GM19239 (cell line): ENCODE measurements at places on chromosomes 16 and 17.
A peak's percentile ranks its signal among the peaks of the same experiment; 100 is the strongest.

DNA sequence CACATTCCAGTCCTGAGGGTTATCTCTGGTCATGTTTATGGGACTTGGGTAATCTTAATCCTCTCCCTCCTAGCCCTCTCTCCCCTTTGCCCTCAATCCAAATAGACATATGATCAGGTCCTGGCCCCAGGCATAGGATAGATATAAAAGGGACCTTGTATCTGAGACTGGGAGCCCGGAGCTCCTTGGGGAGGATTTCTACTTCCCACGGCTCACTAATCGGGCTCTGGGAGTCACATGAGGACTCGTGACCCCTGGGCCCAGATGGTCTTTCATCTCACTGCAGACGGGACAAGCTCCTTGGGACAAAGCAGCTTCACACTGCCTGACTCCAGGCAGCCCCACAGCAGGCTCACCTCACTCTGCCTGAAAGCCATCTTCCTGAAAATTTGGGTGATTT is 57.8 kb upstream of the LYRM9 start:
- DNase-seq, result no peak

DNA sequence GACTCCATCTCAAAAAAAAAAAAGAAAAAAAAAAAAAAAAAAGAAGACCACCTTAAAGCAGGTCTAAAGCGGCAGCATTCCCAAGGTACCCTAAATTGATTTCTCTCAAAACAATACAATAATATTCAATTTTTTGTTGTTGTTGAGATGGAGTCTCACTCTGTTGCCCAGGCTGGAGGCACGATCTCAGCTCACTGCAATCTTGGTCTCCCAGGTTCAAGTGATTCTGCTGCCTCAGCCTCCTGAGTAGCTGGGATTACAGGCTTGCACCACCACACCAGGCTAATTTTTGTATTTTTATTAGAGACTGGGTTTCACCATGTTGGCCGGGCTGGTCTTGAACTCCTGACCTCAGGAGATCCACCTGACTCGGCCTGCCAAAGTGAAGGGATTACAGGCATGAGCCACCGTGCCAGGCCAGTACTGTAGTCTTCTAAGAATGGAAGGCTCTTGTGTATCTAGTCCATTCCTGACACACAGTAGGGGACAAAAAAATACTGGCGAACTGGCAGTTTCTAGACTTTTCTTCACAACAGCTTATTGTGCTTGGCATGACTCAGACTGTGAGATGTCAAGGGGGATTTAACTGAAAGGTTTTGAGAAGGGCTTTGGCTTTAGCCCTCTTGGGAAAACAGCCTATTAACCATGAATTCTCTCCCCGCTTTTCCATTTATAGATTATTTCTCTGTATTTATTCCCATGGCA is 17.3 kb downstream of the CDR2 start:
- DNase-seq, result no peak

DNA sequence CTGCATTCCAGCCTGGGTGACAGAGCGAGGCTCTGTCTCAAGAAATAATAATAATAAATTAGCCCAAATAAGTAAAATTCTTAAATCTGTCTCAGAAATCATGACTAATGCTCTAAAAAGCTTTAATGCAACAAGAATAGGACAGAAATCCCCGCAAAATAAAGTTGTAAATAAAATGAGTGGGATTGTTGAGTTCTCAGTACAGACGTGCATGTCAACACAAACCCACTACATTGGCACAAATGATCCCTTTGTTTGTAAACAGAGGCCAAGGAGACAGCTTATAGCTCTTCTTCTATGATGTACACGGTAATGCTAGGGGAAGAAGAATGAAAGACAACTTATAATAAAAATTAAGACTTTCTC is 6.0 kb downstream of the STAT5B start:
- no peak for DNase-seq

- no peak for DNase-seq
These were observed at the start of gene VAMP2 for GRCh38 chr17:8162233-8162996. VAMP2 (minus strand) TSS chr17:8162948; CDS start chr17:8162879, 69 bp downstream.

DNA sequence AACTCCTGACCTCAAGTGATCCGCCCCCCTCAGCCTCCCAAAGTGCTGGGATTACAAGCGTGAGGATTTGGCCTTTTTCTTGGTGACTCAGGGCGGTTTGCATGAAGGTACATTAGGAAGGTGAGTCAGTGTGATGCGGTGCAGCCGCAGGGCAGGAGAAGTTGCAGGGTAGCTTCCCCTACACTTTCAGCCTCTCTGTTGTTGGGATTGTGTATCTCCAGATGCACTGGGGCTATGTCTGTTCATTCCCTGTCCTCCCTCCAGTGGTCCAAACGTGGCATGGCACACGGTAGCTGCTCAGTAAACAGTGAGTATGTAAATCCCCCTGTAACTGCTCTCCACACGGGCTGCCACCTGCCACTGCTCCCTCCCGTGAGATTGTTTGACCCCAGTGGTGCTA is 109.1 kb upstream of the CDC42EP4 start:
- no peak for DNase-seq

DNA sequence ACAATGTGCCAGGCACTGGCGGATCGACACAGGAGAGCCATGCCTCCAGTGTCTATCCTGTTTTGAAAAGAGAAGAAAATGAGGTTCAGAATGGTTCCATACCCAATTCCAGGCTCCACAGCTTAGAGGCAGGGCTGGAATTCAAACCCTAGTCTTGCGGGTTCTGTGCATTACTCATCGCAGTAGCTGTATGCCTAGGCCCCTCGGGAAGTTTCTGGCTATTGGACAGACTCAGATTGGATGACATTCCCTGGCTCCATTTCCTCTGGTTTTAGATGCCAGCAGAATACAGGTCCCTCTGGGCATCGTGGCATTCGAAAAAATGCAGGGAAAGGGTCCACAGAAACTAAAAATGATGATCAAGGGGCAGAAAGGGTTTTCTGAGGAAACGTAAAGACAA is 184.7 kb downstream of the COPRS start:
- DNase-seq, result no peak

DNA sequence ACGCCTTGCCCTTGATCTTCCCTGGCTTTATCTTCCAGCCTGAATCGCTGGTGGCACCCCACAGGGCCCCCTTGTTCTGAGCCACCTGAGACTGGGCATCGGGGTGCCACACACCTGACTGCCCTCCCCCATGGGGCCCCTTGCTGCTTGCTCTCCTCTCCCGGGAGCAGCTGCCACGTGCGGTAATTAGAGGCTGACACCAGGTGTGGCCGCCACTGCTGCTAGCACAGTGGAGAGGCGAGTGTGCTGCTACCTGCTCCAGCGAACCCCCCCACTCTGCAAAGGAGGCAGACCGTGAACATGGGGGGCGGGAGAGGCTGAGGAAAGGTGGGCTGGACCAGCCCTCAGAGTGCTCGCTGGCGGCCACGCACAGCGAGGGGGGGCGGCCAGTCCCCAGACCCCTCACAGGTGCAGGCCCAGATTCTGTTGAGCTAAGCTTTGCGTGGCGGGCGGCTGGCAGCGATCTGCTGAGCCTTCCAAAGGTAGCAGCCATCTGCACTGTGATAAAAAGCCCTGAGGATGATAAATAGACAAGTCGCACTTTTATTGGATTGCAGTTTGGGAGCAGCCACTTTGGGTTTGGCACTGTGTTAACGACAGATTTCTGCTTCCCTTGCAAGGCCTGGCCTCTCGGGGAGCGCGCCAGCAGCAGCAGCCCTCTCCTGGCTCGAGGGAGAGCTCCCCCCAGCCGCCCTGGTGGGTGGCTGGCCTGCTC is 167.9 kb upstream of the GSE1 start:
- no peak for DNase-seq

DNA sequence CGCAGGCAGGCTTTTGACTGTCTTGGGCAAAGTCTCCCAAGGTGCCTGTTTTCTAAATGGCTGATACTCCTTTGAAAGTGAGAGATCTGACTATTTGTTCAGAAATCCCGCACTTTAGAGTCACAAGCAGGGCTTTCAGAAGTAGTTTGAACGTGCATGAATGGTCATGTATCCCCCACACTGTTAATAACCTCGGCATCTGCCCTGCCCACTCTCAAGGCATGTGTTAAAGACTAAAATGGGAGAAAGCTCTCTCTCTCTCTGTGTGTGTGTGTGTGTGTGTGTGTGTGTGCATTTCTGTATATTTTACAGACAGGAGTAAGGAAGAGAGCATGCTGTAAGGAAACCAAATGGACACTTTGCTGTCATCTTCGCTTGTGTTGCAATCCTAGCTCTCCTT is 163.7 kb downstream of the MAF start:
- no peak for DNase-seq

DNA sequence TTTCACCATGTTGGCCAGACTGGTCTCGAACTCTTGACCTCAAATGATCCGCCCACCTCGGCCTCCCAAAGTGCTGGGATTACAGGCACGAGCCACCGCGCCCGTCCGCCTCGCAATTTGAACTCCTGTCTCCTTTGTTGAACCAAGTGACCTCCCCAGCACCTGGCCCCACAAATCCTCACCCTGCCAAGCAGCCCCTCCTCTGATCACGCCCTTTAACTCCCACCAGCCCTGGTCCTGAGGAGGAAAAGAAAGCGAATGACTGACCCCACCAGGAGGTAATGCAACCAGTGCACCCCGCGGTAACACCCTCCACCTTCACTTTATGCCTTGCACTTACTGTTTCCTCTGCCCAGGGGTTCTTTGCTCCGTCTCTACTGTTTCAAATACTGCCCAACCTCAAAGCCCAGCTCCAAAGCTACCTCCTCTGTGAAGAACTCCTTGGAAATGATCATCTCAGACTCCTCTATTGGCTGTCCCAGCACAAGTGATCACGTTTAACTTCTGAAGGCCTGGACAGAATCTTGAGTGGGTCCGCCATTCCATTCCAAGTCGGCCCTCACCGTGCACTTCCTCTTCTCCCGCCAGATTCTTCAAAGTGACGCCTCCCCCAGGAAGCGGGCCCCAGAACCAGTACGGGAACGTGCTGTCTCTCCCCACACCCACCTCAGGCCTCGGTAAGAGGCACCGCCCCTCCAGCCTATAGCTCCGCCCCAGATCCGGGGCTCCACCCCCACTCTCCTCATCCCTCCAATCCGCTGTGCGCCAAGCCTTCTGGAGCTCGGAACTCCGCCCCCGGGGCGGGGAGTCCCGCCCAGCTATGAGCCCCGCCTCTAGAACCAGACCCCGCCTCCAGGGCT is 4.4 kb downstream of the CD19 start:
- peak; percentile 72 for DNase-seq

- DNase-seq, result no peak
These were observed 99.2 kb downstream of the NTN1 start for GRCh38 chr17:9120471-9120870.

GRCh38 chr17:37828651-37829124 is 83.8 kb upstream of the HNF1B start:
- DNase-seq, result no peak

- DNase-seq, result no peak
These were observed 11.5 kb downstream of the FAAP100 start for GRCh38 chr17:81540676-81541027.

DNA sequence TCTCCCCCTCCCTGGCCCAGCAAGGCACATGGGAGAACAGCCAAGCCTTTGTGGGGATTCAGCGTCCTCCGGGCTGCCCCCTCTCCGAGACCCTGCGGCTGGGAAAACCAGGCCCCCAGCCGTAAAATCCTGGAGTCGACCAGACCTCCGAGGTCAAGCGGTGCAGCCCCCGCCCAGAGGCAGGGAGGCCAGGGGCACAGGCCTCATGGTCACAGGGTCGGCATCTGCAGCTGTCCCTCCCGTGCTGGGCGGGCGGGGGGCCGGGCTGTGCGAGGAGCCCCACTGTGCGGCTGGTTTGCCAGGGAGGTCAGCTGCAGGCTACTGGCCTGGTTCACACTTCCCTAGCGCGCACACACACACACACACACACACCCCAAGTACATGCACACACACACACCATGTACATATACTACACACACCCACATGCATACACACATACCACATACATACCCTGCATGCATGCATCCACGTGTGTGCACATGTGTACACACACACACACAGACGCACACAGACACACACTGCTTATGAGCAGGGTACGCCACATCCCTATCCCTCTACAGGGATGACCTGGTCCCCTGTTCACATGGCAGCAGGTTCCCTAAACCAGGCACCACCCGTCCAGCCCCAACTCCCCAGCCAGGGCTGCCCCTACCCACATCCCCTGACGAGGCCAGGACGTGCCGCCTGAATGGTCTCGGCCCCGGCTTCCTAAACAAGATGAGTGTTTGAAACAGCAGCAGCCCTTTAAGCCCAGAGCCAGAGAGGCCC is 108.9 kb upstream of the CIBAR2 start:
- no peak for DNase-seq

DNA sequence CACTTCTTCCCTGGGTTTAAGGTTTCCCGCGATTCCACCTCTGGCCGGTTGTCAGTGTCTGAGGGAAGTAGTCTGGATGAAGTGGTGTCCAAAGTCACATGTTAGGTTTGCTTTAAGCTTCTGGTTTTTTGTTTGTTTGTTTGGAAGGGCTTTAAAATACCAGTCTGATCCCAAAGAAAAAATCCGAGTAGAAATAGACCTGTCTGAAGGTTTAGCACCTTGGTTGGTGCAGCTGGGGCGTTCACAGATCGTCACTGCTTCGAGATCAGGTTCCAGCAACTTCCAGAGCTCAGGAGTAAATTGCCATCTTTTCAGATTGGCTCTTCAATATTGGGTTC is 567 bp downstream of the TMEM97 start:
- DNase-seq, result no peak

GRCh38 chr17:44408786-44409185 is 19.3 kb upstream of the ITGA2B start:
- DNase-seq, result no peak

DNA sequence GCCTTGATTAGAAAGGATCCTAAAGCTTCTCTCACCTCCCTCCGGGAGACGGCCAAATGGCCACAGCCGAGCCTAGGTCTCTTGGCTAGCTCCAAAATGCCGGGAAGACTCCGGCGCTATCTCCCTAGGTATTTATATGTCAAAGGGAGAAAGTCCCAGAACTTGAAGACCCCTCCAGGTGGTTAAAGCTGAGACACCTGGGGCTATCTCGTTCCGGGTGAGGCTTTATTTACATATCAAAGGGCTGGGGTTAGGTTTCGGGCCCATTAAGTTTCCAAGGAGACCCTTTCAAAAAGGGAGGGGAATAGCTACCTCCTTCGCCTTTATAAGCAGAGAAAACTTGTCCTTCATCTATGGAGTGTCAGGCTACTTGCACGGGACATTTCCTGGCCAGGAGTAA is 70.9 kb upstream of the KIFC3 start:
- no peak for DNase-seq

DNA sequence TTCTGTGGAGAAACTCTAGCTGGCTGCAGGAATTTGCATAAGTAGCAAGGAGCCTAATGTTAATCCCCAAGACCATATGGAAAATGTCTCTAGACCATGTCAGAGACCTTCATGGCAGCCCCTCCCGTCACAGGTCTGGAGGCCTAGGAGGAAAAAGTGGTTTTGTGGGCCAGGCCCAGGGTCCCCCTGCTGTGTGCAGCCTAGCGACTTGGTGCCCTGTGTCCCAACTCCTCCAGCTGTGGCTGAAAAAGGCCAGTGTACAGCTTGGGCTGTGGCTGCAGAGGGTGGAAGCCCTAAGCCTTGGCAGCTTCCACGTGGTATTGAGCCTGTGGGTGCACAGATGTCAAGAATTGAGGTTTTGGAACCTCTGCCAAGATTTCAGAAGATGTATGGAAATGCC is 306.9 kb upstream of the CA10 start:
- DNase-seq, result no peak
